Stimulated activated CD4-positive, alpha-beta T cell treated with anti-CD3 and anti-CD28 coated beads, Interleukin-15, amount 100 ng/mL, for 1 hour (primary cell): ENCODE measurements at places on chromosomes 6 and 20.

DNA sequence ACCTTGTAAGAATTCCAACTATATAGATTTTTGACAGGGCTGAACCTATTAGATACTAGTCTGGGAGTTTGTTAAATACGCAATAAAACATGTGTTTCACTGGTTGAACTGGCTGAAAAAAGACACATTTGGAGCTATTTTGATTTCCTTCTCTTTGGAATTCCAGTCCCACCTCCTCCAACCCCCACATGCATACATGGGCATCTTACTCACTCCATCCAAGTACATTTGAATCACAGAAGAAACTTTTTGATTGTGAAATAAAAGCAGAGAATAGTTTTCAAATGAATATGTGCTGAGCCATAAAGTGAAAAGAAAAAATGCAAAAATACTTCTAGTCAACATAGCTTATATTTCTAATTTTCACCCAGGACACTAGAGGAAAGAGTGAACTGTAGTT lies 33.9 kb upstream of the STXBP5 start:
- no peak for DNase-seq

GRCh38 chr6:134995536-134995935 lies 45.6 kb upstream of the ALDH8A1 start:
- no peak for DNase-seq

DNA sequence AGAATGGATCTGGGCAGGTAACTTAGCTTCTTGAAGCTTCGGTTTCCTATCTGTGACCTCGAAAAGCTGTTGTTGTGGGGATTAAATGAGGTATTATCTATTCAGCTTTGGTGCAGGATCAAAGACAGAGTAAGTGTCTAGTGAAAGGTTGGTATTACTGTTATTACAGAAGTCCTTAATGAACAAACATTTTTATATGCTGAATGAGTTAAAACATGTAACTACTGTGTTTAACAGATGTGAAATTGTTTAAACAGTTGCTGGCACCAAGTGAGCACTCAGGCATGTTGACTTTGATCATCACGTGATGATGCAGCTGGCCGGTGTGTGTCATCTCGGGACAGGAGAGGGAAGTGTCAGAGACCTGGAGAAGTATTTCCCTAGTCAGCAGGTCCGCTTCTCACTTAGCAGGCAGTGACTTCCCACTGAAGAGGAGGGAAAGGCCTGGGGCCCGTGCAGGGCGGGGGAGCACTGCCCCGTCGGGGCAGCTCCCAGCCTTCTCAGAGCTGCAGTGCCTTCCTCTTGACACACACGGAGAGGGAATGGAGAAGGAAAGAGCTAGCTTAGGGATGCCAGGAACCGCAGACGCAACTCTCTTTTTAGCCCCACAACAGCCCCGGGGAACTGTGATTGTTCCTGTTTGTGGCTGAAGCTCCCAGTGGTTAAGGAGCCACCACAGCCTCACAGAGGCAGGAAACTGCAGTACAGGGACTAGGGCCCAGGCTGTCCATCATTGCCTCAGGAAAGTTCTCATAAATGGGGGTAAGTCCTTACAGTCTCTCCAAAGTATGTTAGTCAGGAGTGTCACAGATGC lies 18.0 kb downstream of the TUBB2A start:
- no peak for DNase-seq

GRCh38 chr6:152173957-152174356 lies 366.5 kb downstream of the ESR1 start:
- no peak for DNase-seq

GRCh38 chr6:122953766-122954165 lies 42.3 kb upstream of the CLVS2 start:
- DNase-seq = no peak
